ENCODE measurements at places on chromosomes 16 and 17.

GRCh38 chr16:67016143-67016542, 12.8 kb upstream of the CBFB start:
- no peak for DNase-seq

DNA sequence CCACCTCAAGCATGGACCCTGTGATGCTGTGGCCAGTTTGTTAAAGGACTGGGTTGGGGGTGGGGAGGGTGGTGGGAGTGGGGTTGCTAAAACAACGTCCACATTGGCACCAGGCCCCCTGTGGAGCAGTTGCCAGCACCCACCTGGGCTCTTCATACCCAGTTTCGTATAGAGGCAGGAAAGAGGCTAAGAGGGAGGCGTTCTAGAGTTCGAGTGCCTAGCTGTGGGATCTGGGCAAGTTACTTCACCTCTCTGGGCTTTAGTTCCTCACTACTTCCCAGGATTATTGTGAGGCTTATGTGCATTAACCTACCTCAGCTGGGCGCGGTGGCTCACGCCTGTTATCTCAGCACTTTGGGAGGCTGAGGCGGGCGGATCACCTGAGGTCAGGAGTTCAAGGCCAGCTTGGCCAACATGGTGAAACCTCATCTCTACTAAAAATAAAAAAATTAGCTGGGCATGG, 1.4 kb downstream of the MFAP4 start:
- no peak for DNase-seq

- no peak for DNase-seq
These were observed 7.9 kb downstream of the HIRIP3 start for GRCh38 chr16:29987371-29988085.

- DNase-seq, result no peak
These were observed 17.0 kb upstream of the IRX3 start for GRCh38 chr16:54303613-54304012.

DNA sequence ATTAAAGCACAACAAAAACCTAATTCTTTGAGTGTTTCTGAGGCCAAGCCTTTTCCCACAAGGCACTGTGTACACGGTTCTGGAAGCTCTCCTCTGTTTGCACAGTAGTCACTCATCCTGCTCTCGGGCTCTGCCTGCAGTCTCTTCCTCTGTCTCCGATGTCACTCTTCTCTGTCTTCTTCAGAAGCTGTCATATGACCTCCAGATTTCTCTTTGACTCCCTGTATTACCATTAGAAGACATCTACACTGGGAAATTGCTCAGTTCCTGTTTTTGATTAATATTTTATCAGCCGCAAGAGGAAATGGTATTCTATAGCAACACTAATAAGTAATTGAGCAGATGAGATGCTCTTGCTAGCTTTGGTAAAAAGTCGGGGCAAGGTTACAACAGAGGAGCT, 422.9 kb downstream of the WWOX start:
- no peak for DNase-seq

GRCh38 chr17:5418858-5419355, 555 bp downstream of the NUP88 start:
- DNase-seq, result no peak

DNA sequence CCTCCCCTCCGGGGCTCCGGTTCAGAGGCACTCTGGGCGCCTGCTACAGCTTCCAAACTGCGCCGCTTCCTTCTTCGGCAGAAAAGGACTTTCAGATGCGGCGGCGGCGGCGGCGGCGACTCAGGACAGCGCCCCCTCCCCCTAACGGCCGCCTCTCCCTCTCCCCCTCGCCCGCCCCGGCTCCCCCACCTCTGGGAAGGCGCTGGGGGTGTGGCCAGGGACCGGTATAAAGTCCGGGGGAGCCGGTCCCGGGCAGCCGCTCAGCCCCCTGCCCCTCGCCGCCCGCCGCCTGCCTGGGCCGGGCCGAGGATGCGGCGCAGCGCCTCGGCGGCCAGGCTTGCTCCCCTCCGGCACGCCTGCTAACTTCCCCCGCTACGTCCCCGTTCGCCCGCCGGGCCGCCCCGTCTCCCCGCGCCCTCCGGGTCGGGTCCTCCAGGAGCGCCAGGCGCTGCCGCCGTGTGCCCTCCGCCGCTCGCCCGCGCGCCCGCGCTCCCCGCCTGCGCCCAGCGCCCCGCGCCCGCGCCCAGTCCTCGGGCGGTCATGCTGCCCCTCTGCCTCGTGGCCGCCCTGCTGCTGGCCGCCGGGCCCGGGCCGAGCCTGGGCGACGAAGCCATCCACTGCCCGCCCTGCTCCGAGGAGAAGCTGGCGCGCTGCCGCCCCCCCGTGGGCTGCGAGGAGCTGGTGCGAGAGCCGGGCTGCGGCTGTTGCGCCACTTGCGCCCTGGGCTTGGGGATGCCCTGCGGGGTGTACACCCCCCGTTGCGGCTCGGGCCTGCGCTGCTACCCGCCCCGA, at the start of gene IGFBP4:
Gene IGFBP4 (plus strand): TSS at position 255 of the 792 bp plus-strand sequence. CDS start 286 bp downstream, at position 541.
- no peak for DNase-seq

GRCh38 chr17:54029986-54030385, 207.3 kb downstream of the KIF2B start:
- no peak for DNase-seq

- DNase-seq, result peak; percentile 8
These were observed 8.5 kb upstream of the SSTR2 start for GRCh38 chr17:73156166-73156840.

GRCh38 chr16:3000540-3000939, 12.2 kb upstream of the CLDN9 start:
- DNase-seq, result no peak

DNA sequence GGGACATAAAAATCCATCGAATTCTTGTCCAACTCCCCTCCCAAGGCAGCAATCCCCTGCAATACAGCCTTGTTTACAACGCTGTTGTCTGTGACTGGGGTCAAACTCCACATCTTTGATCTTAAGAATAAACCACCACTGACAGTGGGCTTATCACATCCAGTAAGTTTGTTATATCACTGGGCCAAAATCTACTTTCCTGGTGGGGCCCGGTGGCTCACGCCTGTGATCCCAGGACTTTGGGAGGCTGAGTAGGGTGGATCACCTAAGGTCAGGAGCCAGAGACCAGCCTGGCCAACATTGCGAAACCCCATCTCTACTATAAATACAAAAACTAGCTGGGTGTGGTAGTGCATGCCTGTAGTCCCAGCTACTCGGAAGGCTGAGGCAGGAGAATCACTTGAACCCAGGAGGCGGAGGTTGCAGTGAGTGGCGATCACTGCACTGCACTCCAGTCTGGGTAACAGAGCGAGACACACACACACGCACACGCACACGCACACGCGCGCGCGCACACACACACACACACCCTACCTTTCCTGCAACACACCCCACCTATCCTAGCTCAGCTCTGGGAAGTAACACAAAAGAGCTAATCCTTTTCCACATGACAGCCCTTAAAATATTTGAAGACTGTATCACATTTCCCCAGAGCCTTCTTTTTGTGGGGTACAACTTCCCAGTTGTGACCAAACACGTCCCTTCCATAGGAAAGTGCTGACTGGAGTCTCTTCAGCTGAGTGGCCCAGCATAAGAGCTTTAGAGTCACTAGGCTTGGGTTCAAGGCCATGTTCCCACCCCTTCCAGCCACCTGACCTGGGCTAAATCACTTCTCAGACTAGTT, 20.9 kb upstream of the ABCC1 start:
- DNase-seq, result no peak
